Hindlimb muscle (tissue), 1 donor: ENCODE measurements at places on chromosomes 13 and 19. TPM values are rescaled to one million over a fixed set of nuclear protein-coding genes. Genes with fewer than 3 reads are reported as not detected.

GRCh38 chr13:74040200-74040599 lies 94.0 kb downstream of the KLF12 start:
- DNase-seq, result no peak

- DNase-seq, result no peak
Observed at GRCh38 chr13:112715715-112716460, 26.1 kb downstream of the ATP11A start.

GRCh38 chr19:42155796-42156195 lies 23.6 kb upstream of the POU2F2 start:
- DNase-seq, result no peak

DNA sequence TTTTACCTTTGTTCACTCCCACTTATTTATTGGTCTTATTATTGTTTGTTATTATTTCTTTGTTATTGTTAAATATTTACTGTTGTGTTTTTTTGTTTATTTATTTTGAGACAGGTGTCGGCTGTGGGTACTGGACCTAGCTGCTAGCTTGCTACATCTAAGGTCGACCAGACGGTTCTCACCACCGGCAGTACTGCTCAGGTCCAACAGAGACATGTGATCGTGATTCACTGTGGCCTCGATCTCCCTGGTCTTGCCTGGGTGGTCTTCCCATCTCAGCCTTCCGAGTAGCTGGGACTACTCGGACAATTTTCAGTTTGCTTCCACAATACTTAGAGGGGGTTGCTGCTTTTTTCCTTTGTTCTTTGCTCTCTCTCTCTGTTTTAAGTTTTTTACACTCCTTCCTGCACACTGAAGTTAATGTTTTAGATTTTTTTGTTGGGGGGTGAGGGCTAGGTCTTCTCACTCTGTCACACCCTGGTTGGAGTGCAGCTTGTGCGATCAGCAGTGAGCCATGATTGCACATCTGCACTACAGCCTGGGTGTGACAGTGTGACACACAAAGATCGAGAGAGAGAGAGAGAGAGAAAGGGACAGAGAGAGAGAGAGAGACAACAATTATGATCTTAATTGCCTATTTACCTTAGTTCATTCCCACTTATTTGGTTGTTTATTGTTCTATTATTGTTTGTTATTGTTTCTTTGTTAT lies 1432.4 kb downstream of the UQCRFS1 start:
- no peak for DNase-seq

DNA sequence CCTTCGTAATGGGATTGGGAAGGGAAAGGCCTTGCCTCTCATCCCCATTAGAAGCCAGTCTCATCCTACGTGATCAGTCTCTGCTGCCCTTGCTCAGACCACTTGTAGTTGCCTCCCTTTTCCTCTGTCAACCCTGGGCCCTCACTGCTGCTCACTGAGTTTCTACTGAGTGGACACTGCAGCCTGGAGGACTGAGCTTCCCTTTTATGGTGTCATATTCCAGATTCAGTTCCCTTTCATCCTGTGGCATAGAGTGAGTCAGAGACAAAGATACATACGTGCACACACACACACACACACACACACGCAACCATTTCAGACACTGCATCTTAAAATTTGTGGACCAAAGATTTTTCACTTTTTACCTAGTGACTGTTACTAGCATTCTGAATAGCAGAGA lies 56.6 kb downstream of the COG3 start:
- no peak for DNase-seq

DNA sequence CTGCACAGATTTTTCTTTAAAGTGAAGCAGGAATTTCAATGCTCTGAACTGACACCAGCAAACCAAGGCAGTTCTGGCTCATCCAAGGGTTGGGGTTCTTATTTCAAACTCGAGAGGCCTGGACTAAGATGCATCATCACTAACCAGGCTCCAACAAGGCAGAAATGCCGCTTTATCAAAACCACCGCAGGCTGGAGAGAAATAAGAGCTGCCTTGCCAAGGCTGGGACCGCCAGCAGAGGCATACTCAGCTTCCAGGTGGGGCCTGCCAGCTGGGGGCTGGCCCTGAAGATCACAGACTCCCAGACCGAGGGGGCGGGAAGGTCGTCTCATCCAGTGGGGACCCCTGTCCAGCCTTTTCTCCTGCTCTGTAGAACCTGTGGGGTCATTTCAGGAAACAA lies 37.4 kb upstream of the GAS6 start:
- DNase-seq, result no peak

DNA sequence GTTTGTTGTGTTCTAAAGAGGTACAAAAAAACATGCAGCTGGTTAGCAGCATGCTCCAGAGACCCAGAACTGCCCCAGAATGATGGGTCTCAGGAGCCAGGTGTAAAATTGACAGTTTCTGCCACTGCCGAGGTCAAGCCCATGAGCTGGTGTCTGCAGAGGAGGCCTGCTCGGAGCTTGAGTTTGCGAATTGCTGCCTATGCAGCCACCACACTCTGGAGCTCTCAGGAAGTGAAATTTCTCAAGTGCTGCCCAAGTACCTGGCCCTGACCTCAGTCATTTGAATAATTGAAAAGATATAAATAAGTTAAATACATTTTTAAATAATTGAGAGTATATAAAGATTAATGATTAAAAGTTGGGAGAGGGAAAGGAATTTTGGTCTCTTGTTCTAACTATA lies 66.4 kb downstream of the ZAR1L start:
- no peak for DNase-seq

DNA sequence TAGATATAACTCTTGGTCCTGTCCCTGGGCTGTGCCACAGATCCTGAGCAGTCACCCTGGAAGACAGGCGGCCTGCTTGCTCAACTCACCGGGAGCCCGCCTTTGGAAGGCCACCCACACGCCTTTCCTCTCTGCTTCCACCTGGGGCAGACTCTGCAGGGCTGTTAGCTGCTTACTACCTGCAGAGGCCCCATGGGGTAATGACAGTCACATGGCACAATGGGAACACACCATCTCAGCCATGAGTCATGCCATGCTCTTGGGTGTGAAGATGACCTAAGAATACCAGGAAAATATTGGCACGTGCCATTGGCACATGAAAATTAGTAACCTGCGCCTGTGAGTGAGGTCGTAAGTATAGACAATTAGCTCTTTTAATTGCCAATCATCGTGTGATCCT lies 108.6 kb downstream of the COL4A2 start:
- no peak for DNase-seq

DNA sequence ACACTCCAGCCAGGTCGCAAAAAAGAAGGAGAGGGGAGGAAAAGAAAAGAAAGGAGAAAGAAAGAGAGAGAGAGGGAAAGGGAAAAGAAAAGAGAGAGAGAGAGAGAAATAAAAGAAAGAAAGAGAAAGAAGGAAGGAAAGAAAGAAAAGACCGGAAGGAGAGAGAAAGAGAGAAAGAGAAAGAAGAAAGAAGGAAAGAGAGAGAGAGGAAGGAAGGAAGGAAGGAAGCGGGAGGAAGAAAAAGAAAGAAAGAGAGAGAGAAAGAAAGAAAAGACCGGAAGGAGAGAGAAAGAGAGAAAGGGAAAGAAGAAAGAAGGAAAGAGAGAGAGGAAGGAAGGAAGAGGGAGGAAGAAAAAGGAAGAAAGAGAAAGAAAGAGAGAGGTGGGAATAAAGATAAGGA lies 320.8 kb downstream of the SHISA2 start:
- DNase-seq, result no peak

GRCh38 chr13:42345367-42345766 lies 73.4 kb downstream of the AKAP11 start:
- no peak for DNase-seq

GRCh38 chr13:94993616-94994015 lies 281.3 kb upstream of the SOX21 start:
- DNase-seq, result no peak

DNA sequence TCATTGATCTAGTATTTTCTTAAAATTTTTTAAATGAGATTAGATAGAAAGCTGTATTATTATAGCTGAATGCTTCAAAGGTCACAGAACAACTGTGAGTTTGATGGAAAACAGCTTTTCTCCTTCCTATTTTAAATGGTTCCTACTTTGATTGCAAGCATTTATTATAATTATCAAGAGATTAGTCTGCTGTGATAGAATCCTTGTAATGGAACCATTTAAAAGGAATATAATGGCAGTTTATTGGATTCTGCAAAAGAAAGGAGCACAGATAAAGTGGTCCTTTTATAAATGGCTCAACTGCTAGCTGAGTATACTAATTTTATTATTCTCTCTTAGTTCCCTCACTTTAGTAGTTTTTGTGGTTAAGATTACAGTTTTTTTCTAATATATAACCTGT lies 87.0 kb downstream of the MAB21L1 start:
- DNase-seq, result no peak

- no peak for DNase-seq
Observed at GRCh38 chr19:638906-639252, 800 bp upstream of the FGF22 start.

- DNase-seq, result no peak
Observed at GRCh38 chr19:7595466-7596133, at the start of gene CAMSAP3. Gene CAMSAP3, plus strand, starts transcription at chr19:7595863. Its CDS starts 140 bp downstream, at chr19:7596003.

- DNase-seq, result no peak
Observed at GRCh38 chr19:45809643-45810159, 5.4 kb downstream of the RSPH6A start.

DNA sequence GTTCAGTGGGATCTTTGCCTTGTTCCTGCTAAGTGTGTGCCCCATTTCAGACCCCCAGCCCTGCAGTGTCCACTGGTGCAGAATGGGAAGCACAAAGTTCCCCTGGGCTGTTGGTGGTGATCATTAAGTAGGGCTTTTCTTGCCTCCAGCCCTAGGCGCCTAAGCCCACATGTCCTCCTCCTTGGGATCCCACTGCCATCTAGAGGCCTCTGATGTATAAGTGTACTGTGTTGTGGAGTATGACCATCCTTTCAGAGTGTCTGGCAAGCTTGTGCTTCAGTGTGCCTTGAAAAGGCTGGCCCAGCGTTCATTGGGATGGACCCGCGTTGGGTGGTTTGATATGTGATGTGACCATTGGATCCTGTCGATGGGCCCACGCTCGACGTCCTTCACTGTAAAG lies 71.2 kb downstream of the WASF3 start:
- no peak for DNase-seq

DNA sequence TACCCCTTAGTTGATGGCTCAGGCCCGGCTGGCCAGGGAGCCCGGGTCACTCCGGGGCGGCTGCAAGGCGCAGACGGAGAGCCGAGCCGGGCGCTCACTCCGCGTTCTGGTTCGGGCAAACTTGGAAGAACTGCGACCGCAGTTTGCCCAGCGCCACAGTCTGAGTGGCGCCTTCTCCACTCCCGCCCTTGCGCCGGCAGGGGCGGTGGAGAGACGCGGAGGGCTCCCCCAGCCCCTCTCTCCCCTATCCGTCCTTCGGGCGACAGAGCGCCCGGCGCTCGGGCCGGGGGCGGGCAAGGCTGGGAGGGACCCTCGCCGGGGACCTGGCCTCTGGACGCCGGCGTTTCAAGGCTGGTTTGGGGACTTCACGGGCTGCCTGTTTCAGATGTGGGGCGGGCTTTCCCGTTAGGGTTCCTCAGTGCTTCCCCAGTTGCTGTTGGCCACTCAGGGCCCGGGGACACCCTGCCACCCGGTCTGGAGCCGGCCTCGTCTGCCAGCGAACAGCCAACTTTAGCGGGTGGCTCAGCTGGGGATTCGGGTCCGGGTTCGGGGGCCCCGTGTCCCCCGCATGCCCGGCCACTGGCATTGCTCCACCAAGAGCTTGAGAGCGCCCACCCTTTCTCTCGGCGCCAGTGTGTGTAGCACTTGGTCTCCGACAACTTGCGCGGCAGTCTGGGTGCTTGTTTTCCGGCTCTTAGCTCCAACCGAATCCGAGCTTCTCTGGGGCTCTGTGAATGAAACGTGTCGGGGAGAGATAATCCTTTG lies 1.5 kb downstream of the GPC6 start:
- DNase-seq, result peak; percentile 87

DNA sequence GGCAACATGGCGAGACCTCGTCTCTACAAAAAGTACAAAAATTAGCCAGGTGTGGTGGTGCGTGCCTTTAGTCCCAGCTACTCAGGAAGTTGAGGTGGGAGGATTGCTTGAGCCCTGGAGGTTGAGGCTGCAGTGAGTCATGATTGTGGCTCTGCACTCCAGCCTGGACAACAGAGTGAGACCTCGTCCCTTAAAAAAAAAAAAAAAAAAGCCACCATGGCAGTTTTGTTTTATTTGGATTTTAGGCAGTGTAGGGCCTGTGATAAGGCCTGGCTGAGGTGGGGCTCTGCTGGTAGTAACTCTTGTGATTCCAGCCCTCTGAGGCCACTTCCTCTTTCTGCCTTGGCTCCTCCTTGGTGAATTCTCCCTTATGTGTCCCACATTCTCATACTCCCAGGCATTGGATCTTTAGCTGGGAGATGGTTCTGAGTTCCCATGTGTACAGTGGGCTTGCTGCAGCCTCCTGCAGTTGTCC lies 39.2 kb downstream of the GATAD2A start:
- no peak for DNase-seq

DNA sequence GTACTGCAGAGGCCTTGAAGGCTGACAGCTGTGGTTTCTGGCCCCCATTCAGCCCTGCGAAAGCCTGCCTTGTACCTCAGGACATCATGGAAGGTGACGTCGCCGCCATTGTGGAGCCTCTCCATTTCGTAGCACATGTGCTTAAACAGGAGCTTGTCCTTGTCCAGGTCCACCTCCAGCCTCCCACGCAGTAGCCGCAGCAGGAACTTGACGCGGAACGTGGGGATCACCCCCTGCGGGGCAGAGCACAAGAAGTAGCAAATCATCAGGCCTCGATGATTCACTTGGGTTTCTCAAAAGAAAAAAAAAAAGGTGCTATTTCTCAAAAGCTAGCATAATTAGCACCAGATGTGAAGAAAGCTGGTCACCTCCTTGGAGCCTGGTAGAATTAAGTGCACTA lies 351.0 kb downstream of the NALCN start:
- no peak for DNase-seq

DNA sequence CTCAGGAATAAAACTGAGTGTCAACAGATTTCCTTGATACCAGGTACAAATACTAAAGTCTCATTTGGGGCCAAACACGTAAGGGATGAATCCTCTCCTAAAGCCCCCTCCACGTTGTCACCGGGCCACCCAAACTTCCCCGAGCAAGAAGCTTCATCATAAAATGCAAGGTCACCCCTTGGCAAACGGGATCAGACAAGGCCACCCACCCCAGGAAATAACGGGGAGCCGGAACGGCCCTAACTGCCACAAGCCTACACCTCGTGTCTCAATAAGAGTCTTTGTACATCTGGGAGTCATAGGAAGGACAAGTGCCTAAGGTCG lies 717 bp downstream of the EEF2 start:
- DNase-seq, result no peak

DNA sequence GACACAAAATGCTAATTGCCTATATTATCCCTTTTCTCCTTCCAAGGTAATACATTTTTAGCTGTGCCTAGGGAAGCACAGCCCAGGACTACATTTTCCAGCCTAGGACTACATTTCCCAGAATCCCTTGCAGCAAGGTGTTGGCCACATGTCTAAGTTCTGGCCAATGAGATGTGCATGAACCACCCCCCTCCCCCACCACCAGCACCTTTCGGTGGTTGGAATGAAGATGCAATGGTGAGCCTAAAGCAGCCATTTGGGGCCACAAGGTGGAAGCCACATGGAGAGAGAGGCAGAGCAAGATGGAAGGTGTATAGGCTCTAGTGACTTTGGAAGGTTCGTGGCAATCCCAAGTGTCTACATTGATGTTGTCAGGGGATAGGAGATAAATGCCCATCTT lies 16.2 kb downstream of the UNC13A start:
- no peak for DNase-seq

GRCh38 chr13:26821672-26822071 lies 61.1 kb upstream of the GPR12 start:
- DNase-seq, result no peak

The CNN1 gene
- 43.0 TPM for polyA plus RNA-seq

The RNF225 gene
- polyA plus RNA-seq, result not detected

The CEACAM6 gene
- polyA plus RNA-seq, result 0.08 TPM

The TEX29 gene
- 0.63 TPM for polyA plus RNA-seq

The COX7A1 gene
- 221 TPM for polyA plus RNA-seq

The SIGLECL1 gene
- polyA plus RNA-seq, result not detected

The CYP4F22 gene
- polyA plus RNA-seq, result not detected

The CYP2A6 gene
- not detected for polyA plus RNA-seq
